NCI-H524 (cell line): ENCODE measurements at places on chromosomes 11 and 22.
A peak's percentile ranks its signal among the peaks of the same experiment; 100 is the strongest.

GRCh38 chr11:12222055-12222792, 111.8 kb downstream of the MICAL2 start:
- no peak for DNase-seq

GRCh38 chr11:22703040-22703439, 36.6 kb downstream of the GAS2 start:
- DNase-seq: no peak

DNA sequence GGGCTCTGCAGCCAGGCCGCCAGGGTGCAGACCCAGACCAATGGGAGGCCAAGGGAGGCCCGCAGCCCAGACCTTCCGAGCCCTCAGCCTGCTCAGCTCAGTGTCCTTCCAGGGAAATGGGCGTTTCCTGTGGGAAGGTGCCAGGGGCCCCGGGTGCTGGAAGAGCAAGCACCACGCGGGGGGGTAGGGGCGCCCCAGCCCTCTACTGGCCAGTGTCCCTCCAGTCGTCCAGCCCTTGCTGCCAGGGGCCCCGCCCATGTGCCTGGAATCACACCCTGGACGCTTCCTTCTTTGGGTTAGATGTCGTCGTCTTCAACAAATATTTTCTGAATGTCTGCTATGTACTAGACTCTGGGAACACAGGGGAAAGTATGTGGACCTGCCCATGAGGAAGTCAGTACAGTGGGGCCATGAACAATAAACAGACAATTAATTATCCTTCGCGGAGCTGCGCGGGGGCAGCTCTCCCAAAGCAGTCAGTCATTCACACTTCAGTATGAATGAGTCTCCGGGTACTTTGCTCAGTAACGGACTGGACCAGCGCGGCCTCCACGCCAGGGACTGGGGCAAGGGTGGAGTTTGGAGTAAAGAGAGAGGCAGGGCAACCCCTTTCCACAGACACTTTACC, 60.2 kb downstream of the CDKN1C start:
- no peak for DNase-seq

GRCh38 chr11:75369560-75370255, 18.2 kb upstream of the ARRB1 start:
- no peak for DNase-seq

- DNase-seq: no peak
These were observed 3.6 kb upstream of the CCDC81 start for GRCh38 chr11:86370922-86371594.

DNA sequence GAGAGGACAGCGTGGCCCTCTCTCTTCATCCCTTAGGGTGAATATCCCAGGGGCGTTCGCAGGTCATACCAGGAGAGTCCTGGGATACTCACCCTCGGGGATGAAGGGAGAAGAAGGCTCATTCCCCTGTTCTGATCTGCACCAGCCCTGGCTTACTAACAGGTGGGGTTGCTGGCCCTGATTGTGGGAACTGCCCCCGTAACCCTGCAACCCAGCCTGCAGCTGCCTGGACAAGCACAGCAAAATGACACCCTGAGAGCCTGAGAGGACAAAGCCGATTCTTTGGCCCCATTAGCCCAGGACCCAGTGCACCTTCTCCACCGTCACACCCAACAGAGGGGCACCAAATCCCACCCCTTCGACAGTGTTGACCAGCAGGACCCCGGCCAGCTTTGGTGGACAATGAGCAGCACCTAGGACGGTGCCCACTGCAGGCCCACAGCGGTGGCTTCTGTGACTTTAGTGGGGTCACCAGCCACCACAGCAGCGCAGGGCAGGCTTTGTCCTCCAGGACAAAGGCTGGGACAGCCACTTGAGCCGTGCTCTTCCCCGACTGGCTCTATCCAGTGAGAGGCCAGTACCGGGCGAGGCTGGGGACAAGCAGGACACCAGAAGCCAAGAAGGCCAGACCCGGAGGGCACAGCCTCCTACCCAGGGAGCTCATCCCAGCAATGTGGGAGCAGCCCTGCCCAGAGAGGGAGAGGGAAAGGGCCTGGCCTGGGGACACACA, 98.5 kb upstream of the RTL6 start:
- peak; percentile 66 for DNase-seq

- no peak for DNase-seq
These were observed 35.0 kb upstream of the BDNF start for GRCh38 chr11:27735281-27735680.

- DNase-seq: peak; percentile 48
These were observed at the start of gene CREB3L1 for GRCh38 chr11:46277622-46278386. CREB3L1 (plus strand) TSS chr11:46277662; CDS start chr11:46278112, 450 bp downstream.

- DNase-seq: no peak
These were observed 7.2 kb downstream of the FAM83F start for GRCh38 chr22:40001800-40002577.

- DNase-seq: no peak
These were observed 799 bp downstream of the CCDC88B start for GRCh38 chr11:64340671-64341335.

GRCh38 chr22:42869888-42870480, 12.9 kb upstream of the ARFGAP3 start:
- DNase-seq: no peak

- no peak for DNase-seq
These were observed 58.4 kb downstream of the THAP12 start for GRCh38 chr11:76322540-76322939.
